ENCODE measurements at places on chromosomes 12 and 14. TPM values are rescaled to one million over a fixed set of nuclear protein-coding genes. Genes with fewer than 3 reads are reported as not detected.

The BDKRB1 gene
- total RNA-seq, result not detected

The CD4 gene
- not detected for total RNA-seq

The ERP27 gene
- 1.1 TPM for total RNA-seq

The CDC42BPB gene
- total RNA-seq, result 60.0 TPM

The TTC8 gene
- 13.6 TPM for total RNA-seq

The CLEC4C gene
- not detected for total RNA-seq

The ALX1 gene
- not detected for total RNA-seq

The LMNTD1 gene
- not detected for total RNA-seq

The RFLNA gene
- 21.1 TPM for total RNA-seq

The KRT85 gene
- total RNA-seq, result not detected

The KLRK1 gene
- 0.28 TPM for total RNA-seq

The HOXC5 gene
- total RNA-seq, result 3.6 TPM

The KRT71 gene
- 1.5 TPM for total RNA-seq

The SERPINA3 gene
- 1.3 TPM for total RNA-seq

The RERG gene
- total RNA-seq, result not detected

- no peak for DNase-seq
These were observed 80.5 kb upstream of the PCED1B start for GRCh38 chr12:46998811-46999368.

GRCh38 chr14:64857979-64858744 lies 21.5 kb downstream of the SPTB start:
- no peak for DNase-seq

DNA sequence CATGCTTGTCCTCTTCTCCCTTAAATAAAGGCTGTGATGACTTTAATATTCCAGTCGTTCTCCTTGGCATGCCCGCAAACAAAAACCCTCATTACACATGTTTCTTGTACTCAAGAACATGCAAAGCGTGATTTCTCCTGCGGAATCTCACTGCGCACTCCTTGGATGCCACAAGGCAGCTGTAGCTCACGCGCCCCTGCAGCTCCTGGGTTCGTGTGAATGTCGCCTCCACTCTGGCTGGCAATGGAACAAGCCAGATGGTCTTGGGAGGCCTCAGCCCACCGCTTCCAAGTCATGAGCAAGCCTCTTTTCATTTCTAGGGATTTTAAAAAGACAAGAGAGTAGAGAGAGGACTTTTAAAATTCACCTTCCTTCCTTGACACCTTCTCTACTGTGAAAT lies 403.8 kb downstream of the PCNX1 start:
- DNase-seq, result no peak

GRCh38 chr12:68959891-68960464 lies 27.0 kb upstream of the CPM start:
- DNase-seq, result no peak

DNA sequence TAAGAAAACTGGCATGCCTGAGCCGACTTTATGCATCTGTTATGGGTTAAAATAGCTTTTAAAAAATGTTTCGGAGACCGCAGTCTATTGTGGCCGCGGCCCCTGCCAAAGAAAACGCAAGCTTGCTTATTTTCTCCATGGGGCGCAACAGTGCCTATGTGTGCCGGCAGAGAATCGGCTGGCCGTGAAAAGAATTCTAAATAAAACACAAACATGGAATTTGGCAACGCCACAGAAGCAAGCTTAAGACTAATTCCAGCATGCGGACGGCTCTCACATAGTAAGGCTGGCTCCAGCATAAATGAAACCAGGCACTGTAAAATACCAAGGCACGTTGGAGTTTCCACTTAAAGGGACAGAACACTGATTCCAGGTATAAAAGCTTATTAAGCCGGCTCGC lies 56.7 kb downstream of the BCL11B start:
- no peak for DNase-seq

GRCh38 chr12:83461336-83461935 lies 774.7 kb downstream of the TMTC2 start:
- no peak for DNase-seq

DNA sequence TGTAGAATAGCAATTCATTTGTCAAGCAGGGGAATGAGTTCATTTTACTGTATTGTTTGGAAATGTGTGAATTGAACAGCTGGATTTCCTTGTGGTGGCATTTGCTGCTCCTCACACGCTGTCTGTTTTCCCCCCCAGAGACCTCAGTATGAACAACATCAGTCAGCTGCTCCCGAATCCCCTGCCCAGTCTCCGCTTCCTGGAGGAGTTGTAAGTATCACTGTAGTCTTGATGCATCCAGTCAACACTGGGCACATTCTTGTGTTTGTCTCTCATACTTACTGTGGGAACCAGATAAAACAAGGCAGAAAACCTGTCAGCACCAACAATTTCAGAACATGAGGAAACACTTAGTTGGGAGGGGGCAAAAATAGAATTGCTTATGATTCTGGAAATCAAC lies 64.9 kb downstream of the LGR5 start:
- DNase-seq, result no peak

DNA sequence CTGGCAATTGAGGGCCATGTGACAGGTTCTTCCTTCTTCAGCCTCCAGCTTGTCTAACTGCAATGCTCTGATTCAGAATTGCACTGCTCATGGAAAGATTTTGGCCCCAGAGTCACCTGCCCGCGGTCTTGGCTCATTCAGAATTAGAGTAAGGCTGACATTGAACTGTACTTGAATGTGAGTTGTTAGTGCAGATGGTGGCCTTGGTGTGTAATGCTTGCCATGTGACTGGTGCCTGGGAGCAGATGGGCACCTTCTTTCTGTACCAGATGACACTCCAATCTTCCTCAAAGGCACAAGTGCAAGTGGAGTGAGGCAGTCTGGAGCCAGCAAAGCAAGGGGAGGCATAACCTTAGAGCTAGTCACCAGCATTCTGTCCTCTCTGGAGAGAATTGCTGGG lies 36.5 kb upstream of the ANO4 start:
- DNase-seq, result no peak

DNA sequence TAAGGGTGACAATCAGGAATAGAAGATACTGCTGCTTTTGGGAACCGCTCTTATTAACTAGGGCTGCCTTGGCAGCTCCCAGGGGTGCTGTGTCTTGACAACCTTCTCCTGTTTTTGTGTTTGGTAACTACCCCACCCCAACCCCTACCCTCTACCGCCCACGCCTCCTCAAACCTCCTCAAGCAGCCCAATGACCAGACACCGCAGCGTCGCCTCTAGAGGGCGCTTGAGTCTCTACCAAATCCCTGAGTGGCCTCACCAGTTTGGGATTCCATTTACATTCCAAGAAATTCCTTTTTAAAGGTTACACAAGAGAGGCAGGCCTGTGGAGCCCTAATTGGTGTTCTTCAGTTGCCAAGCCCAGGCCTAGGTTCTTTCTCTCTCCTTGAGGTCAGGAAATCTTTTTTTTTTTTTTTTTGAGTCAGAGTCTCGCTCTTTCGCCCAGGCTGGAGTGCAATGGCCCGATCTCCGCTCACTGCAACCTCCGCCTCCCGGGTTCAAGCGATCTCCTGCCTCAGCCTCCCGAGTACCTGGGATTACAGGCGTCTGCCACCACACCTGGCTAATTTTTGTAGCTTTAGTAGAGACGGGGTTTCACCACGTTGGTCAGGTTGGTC lies 72.4 kb upstream of the USP44 start:
- peak; percentile 78 for DNase-seq

- DNase-seq, result no peak
These were observed 16.2 kb downstream of the NOXRED1 start for GRCh38 chr14:77407158-77407557.

- DNase-seq, result no peak
These were observed 32.0 kb upstream of the LRRK2 start for GRCh38 chr12:40192704-40193255.

- no peak for DNase-seq
These were observed 261.7 kb downstream of the NEDD1 start for GRCh38 chr12:97168804-97169203.

DNA sequence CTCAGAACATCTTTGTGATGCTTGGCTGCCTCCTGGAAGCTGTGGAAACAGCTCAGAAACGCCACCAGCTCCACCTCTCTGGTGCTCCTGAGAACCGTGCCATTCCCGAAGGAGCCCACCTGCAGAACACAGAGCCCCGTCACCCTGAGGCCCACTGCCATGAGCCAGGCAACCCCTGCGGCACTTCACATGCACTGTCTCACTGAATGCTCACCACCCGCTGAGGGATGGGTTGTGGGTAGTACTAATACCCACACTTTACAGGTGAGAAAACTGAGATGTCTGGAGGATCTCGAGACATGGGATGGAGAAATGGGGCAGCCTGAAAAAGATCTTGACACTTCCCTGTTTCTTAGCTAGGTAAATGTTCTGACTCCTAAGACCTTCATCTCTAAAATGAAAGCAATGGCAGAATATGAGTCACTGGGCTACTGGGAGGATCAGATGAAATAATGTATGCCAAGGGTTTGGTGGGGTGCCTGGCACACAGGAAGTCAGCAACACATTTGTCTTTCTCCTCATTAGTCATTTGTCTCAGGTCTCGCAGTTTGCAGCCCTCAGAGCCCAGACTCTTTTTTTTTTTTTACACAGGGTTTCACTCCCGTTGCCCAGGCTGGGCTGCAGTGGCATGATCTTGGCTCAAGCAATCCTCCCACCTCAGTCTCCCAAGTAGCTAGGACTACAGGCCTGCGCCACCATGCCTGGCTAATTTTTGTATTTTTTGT lies 5.3 kb downstream of the OASL start:
- DNase-seq, result no peak

DNA sequence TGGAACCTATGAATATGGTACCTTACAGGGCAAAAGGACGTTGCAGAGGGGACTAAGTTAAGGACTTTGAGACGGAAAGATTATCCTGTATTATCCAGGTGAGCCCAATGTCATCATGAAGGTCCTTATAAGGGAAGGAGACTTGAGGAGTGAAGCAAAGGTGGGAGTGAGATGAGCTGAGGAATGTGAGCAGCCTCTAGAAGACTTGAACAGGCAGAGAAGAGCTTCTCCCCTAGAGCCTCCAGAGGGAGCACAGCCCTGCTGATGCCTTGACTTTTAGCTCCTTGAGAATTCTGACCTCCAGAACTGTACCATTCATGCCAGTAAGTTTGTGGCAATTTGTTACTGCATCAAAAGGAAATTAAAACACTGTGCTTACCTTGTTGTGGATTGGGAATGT lies 41.8 kb upstream of the DCD start:
- DNase-seq, result no peak

DNA sequence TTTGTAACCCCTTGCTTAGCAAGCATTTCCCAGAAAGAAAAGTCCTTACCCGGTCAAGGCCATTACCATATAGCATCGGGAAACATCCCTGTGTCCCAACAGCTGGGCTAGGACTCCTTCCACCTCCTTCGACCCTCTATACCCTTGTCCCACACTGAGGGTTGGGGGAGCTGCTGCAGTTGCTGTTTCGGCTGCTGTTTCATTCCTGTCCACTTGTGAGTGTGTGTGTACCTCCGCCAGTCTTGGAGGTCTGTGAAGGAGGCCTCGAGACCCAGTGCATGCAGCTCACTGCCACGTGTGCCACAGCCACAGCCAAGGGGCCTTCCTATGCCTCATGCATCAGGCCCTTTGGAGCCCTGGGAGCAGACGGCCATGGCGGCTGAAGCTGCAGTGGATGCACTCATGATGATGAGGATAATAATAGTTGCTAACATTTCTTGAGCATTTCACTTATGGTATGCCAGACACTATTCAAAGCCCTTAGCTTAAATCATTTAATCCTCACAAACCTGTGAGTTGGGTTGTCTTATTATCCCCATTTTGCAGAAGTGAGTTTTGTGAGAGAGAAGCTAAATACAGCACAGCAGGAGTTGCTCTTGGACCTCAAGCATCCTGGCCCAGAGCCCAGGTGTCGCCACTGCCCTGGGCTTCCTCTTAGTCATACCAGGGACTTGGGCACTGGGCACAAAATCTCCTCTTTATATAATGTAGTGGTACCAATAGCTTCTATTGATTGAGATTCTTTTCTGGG lies 156.5 kb downstream of the PRKCH start:
- no peak for DNase-seq

DNA sequence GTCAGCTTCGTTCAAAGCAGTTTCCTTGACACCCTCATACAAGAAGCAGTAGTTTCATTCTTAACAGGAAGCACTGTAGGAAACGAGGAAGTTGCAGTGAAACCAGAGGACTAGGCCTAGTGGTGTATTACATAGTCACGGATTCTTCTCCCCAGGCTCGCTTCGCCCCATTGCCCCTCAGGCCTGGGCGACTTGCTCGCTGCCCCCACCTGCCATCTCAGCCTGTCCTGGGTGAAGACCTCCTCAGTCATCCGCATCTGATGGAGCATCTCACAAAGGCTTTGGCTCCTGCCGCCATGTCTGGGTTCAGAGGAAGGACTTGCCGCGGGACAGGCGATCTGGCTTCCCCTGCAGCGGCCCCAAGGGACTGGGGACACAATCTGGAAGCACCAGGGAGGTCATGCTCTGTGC lies 93.5 kb downstream of the LMNTD1 start:
- DNase-seq, result no peak

DNA sequence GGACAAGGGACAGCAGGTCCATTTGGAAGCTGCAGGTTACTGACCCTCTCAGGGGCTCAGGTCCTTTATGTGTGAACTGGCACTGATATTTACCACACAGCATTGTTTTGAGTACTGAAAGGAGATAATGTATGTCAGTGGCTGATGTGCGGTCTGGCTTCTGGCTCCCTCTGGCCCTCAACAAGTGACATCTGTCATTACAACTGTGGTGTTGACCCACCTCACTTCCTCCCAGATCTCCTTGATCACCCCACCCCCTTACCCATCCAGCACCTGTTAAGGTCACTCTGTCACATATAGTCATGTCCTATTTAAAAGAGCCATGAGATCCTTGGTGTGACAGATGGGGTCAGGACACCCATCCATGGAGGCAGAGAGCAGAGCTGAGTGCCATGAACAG lies 22.7 kb upstream of the PRIMA1 start:
- DNase-seq, result no peak

DNA sequence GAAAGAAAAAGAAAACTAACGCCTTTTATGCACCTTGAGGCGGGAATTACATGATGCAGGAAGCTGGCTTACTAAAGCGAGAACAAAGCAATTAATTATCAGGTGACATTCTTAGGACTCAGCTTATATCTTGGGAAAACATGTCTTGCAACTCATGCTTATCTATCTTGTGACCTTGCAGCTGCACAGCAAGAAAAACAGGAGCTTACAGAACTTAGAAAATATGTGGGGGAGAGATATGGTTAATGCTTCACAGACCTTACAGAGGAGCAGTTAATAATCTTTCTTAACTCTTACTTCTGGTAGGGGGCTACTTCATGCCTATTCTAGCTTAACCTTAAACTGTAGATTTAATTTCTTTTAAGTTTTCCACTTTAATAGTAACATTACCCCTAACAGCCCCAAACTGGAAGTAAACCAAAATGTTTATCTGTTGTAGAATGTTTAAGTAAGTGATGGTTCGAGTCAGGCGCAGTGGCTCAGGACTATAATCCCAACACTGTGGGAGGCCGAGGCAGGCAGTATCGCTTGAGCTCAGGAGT lies 13.2 kb upstream of the OR11G2 start:
- DNase-seq, result peak; percentile 26
